Tibial artery (tissue), 4 donors: ENCODE measurements at places on chromosomes 1 and 21.

DNA sequence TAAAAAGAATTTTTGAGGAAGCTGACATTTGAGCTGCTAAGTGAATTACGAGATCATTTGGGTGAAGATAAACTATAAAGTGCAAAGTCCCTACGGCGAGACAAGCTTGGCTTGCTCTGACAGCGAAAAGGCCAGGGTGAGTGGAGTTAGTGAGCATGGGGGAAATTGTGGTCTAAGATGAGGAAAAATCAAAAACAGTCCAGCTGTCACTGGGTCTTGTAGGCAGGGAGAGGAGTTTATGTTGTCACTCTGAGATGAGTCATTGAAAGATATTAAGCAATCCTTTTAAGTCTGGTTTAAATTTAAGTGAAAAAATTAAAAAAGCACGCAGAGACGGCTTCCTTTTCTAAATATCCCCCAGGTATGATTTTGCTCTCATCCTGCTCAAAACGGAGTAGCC lies 601.9 kb downstream of the MRPL39 start:
- no peak for DNase-seq

DNA sequence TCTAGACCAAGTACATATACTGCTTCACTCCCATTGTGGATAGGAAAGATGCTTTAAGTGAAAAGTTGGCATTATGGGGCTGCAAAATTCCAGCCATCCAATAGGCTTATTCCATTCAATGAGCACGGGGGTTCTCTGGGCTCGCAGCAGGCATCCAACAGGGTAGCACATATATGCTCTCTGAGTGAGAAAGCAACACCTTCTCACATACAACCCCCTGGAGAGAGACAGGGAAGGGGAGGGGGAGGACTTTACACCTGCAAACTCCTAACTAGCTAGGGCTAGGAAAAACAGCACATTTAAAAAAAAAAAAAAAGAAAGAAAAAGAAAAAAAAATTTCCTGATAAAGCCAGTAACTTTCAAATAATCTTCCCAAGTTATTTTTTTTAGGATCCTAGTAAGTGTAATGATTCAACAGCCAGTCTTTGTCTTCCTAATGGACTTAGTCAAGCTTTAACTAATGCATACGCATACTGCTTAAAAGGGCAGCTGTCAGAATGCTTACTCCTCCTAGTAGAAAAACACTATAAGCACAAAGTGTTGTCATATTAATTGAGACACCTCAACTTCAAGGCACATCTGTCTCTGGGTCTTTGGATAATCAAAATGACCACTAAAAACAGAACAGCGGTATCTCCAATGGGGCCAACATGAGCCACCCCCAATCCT lies 18.7 kb downstream of the PSMB2 start:
- no peak for DNase-seq

DNA sequence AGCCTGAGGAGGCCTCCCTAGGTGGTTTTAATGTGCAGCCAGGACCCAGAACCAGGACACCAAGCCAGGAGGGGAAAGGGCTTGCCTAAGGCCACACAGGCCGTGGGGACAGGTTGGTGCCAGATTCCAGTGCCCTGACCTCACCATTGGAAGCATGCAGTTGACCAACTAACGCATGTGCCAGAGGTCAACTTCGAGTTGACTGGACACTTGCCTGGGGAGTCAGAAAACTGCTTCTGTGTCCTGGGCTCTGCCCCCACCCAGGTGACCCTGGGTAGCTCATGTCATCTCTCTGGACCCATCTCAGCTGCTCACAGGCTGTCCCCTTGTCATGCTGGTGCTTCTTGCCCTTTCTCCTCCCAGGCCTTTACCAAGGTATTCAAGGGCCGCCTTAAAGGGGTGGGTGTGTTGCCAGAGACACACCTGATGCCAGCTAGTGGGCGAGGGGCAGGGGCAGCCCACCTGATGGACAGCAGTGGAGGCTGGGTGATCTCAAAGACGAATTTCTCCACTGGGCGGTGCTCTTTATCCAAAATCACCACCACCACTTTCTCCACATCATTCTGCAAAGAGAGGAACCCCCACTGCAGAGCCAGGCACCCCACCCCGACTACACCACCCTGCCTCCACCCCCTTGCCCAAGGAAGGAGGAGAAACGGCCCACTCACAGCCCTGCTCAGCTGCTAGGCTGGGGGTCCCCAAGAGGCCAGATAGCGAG lies 4.4 kb downstream of the MAD2L2 start:
- DNase-seq, result no peak

- DNase-seq, result no peak
These were observed 49.0 kb upstream of the ETS2 start for GRCh38 chr21:38756746-38757145.

DNA sequence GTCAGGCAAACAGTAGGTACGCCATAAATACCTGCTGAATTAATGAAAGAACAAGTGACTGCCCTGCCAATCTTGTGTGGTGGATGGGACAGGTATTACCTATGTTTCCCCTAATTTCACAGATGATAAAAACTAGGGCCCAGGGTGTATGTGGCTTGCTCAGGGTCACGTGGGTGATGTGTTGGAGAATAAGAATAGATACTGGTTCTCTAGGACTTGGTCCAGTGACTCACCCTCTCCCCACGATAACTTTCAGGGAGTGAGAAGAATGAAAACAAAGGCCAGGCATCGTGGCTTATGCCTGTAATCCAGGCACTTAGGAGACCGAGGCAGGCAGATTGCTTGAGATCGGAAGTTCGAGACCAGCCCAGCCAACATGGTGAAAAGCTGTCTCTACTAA lies 26.7 kb downstream of the SLC26A9 start:
- no peak for DNase-seq
